ENCODE measurements at places on chromosomes 16 and 17.

DNA sequence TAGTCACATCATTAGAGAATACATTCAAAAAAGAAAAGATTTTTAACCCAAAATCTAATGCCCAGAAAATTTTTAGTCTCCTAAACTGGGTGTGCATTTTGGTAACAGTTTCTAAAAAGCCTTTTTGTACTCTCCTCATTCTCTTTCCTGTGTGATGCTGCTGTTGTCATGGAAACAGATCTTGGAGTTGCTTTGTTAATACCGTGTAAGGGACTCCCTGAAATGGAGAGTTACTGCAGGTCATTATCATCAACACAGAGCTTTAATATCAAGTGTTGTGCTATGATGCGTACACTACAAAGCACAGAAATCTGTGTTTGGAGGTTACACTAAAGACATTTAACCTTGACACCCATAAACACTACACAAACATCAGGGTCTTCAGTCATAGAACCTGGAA is 216.3 kb downstream of the PRKCA start:
- DNase-seq, result no peak

DNA sequence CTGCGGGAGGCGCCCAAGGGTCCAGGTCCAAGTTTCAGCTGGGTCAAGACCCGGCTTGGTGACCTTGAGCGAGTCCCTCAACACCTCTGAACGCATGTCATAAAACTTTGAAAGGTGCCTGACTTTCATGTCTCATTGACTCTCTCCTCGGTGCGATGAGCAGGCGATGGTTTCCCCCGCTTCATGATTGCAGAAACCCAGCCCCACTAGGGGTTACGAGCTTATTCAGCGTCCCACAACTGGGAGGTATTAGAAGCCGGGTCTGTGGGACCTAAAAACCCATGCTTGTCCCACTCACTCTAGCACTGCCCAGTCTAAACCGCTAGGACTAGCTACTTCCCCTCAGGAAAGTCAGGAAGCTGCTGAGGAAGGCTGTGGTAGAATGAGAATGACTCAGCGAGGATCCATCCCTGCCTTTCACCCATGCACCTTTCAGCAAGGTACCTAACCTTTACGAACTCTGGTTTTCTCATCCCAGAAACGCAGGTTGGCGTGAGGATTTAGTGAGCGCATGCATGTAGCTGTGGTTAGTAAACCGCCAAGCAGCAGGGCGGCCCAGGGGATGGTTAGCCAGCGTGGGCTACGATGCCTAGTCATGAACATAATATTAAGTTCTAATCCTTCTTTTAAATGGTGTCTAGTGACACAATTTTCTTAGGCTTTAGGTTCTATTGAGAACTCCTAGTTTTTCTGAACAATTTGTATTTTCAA is 26.2 kb upstream of the RFFL start:
- DNase-seq, result no peak

DNA sequence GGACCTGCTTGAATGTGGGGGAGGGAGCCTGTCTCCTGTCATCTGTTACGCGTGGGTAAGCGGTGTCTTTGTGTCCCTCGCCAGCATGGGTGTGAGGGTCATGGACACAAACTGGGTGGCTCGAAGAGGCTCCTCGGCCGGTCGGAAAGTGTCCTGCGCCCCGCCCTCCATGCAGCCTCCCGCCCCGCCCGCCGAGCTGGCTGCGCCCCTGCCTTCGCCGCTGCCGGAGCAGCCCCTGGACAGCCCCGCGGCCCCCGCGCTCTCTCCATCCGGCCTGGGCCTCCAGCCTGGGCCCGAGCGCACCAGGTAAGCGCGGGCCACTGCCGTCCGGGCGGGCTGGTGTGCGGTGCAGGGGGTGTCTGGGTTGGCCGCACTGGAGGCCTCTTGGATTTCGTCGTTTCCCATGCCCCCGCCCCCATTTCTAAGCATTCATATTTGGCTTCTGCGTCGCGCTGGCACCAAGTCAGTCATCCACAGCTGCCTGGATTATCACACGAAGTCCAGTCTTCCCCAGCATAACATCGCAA is 43.8 kb downstream of the ELAC2 start:
- peak; percentile 11 for DNase-seq

DNA sequence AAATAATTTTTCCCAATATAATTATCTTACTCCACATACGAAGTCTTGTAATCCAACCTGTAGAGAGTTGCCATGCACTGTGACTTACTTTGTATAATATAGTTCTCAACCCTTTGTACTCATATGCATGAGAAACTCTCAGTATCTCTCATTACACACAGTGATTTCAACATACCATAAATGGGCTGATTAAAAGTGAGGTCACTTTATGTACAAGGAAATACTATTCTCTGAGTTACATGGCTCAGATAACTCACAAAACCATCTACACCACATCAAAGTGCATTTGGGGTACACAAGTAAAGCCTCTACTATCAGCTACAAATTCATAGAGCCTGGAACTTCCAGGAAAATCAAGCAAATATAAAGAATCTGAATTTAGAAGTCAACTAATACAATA is 27.9 kb downstream of the SLFN12 start:
- DNase-seq, result no peak

DNA sequence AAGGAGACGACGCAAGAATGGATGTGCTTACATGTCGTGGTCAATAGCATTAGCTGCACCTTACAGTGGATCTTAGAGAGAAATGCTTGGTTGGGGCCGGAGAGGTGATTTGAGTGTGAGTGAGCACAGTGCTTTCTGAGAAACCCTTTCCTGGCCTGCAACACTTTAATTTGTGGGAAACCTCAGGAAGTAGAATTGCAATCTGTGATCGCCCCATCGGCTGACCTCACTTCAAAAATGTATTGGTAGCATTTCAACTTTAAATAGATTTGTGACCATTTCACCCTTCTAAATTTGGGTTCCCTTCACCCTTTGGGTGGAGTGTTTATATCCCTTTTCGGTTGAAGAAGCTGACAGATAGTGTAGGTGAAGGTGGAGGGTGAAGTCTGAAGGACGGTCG is 13.2 kb downstream of the PRKCB start:
- no peak for DNase-seq

Measured in astrocyte (in vitro differentiated cells and primary cell).